ENCODE measurements at places on chromosomes 3 and 15.

DNA sequence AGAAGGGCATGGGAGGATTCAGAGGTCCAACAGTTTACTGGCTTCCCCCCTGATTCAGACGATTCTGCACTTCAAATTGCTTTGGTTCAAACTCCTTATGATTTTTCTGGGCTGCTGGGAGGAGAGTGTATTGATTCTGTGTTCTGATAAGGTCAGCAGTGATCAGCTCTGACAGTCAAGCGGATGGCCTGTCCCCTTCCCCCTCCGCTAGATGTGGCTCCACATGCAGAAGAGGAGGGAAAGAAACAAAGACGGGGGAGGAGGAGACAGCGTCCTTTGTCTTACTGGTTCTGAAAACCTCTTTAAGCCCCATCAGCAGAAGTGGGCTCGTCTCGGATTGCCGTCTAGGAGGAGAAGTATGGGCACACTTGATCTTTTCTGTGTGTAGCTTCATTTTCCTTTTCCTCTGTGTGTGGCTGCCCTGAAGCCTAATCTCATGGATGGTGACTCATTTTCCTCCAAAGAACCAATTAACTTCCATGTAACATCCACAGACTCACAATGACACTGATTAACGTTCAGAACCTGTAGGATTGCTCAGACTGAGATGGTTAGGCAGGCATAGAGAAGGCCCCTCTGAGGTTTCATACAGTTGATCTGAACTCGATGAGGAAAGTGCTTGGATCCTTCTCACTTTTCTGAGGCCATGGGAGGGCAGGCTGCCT is 162.4 kb upstream of the PPP2R3A start:
- no peak for DNase-seq

GRCh38 chr3:150613709-150614480 is 10.8 kb downstream of the SELENOT start:
- no peak for DNase-seq

DNA sequence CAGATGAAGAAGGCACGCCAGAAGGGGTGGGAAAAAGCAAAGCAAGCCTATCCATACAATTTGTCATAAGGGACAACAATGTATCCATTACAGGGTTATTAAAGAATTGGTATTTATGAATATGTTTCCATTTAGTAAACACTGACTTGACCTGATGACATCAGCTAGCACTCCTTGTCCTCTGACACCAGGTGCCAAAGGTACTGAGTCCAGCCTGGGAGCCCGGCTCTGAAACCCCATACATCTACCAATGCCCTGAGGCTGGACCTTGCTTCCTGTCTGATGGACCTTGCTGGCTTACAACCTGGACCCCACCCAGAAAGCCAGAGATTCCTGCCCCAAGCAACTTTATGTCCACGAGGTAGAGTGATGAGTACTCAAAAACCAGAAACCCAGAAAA is 263.0 kb upstream of the ATP11B start:
- no peak for DNase-seq

GRCh38 chr3:47365213-47366153 is 15.3 kb upstream of the PTPN23 start:
- peak; percentile 8 for DNase-seq

DNA sequence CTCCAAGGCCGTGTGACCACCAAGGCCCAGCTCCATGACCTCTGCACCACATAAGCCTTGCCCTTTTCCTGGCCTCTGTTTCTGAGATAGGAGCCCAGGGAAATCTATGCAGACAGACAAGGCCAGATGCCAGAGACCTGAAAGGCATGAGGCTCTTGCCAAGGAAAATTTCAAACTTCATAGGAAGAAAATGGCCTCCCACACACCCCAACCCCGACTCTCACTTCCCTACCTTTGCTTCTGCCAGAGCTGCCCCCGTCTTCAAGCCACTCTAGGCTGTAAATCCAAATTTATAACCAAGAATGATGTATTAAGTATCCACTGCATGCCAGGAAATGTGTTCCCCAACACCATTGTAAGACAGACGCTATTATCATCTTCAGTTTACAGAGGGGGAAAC is 65.5 kb upstream of the HRH1 start:
- DNase-seq, result no peak

- DNase-seq, result no peak
Measured at GRCh38 chr3:130960139-130960795, 66.4 kb downstream of the ASTE1 start.

DNA sequence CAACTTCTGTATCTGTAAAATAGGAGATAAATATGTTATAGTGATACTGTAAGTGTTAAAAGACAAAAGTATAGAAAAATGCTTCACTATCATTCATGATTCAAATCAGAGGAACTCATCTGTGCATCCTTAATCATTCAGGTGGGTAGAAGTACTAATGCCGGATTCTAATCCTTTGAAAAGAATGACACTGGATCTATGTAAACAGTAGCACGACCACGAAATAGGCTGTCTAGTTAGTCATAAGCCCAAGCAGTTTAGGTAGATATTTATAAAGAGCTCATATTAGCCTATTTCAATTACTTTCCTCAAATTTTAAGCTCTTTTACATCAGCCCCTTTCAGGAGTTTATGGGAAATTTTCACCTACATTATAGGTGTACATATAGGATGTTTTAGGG is 437.9 kb downstream of the SOX2 start:
- no peak for DNase-seq

GRCh38 chr3:106825962-106826605 is 551.2 kb upstream of the CCDC54 start:
- DNase-seq, result peak; percentile 26

- no peak for DNase-seq
Measured at GRCh38 chr15:52256930-52257733, 38.5 kb downstream of the MYO5C start.

DNA sequence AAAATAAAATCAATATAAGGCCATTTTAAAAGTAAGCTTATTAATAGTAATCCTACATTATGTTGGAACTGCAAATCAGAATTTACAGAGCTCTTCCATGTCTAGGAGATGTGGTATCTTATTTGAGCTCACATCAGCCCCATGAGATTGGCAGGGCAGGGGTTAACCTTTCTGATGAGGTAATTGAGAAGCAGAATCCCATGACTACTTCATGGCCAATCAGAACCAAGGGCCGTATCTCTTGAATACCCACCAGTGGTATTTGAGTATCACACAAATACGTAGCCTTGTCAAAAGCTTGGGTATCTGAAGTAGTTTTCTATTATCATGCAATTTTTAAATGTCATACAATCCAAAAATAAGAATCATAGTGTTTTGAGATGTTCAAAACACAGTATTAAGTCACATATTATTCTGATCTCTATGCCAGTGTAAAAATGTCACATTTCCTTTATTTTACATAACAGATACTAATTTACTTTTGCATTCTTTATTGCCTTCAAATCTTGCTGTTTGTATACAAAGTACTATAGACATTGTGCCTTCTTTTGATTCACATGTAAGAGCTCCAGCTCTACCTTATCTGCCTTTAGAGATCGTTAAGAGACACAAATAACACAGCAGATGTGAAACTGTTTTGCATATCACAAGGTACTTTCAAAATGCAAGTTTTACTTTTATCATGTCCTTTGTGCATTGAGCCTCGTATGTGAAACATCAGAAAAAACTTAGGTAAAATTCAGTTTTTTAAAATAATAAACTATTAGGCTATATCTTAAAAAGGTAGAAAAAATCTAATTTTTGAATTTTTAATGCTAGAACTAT is 251.7 kb upstream of the GOLGA6L4 start:
- no peak for DNase-seq

DNA sequence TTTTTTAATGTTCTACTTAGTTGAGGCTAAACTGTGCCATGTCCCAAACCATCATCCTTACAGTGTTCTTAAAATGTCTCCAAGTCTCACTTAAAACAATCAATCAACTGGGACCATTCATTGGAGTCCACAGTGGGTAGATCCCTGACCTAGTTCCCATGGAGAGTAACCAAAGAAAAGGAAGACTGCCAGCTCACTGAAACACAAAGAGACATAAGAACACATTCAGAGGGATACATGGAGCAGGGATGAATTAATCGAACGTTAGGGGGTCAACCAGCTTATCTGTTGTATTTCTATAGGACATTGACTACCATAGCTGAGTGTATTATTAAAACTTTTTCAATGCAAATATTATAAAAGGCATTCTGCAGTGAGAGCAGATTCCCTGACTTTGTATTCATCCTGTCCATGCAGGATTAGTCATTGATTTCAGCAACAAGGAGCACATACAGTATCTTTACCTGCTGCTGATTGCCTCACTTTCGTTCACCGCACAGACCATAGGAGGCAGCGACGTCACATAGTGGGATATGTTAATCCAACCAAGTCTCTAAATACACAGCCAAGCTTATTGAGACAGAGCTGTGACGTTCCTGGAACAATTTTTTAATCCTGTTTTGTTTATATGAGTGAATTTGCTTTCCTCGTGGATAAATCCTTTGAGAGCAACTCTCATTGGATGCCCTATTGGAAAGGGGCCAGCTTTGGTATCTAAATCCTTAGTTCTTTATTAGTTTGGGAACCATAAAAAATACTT is 364.9 kb upstream of the RBMS3 start:
- no peak for DNase-seq

DNA sequence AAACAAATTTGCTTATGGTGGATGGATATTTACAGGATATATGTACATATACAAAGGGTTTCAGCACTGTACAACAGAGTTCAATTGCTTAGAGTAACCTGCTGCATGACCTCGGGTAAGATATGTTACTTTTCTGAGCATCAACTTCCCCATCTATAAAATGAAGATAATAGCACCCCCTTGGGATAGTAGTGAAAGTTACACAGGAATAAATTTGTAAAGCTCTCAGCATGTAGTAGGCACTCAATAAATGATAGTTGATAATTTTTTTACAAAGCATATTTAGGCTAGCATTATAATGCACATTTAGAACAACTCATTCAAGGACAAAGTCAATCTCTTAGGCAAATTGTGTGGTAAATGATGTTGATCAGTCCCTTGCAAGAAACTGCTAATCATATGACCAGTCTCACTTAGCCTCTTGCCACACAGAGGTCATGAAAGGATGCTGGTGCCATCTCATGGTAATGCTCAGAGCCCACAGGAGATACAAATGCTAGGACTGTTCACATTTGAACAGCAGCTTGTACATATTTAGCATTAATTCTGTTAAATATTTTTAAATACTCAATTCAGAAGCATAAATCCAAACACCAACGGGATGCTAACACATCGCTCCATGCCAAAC is 123.9 kb downstream of the MAGI1 start:
- no peak for DNase-seq

- no peak for DNase-seq
Measured at GRCh38 chr15:67537771-67538170, 4.7 kb upstream of the MAP2K5 start.

GRCh38 chr3:157776861-157777260 is 273.6 kb upstream of the VEPH1 start:
- no peak for DNase-seq

DNA sequence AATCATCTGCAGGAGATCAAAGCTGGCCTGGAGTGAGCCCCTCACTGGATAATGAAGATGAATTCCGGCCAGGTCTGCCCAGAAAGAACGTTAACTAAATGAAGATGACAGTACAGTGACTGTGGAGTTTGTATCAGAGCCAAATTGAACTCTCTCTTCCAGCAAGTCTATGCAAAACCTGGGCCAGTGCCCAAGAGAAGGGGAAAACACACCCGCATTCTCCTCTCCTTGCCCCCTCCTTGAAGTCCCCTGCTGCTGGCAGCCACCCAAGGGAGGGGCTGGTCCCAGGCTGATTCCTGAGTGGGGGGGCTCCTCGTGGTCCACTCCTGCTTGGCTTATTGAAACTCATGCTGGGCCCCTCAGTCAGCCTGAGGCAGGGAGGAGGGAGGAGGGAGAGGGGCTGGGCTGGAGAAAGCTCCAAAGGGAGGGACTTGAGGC is 155.7 kb downstream of the RAB11A start:
- no peak for DNase-seq

- no peak for DNase-seq
Measured at GRCh38 chr15:57245130-57245529, 131.2 kb upstream of the CGNL1 start.

DNA sequence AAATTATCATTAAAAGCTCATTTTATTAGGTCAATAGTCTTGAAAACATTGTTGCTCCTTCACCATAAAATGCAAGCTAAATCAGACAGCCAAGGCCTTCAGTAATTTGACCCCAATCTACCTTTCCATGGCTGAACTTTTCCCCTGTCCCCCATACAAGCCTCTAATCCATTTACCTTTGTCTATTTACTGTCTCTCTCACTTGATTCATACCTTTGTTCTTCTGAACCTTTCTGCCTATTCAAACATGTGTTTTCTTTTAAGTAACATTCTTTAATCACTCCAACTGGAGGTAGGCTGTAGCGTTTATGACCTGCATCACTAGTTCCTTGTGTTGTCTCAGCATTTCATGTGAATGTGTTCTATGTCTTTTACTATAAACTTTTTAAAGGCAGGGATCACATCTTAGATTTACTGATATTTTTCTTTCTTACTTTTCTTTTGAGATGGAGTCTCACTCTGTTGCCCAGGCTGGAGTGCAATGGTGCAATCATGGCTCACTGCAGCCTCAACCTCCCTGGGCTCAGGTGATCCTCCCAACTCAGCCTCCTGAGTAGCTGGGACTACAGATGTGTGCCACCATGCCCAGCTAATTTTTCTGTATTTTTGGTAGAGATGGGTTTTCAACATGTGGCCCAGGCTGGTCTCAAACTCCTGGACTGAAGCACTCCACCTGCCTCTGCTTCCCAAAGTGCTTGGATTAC is 5.2 kb upstream of the NANOGP8 start:
- DNase-seq, result no peak

- DNase-seq, result no peak
Measured at GRCh38 chr3:184687363-184688015, 24.4 kb downstream of the MAGEF1 start.

All from amniotic stem cell (primary cell).